ENCODE measurements at places on chromosomes 7 and 10.
A peak's percentile ranks its signal among the peaks of the same experiment; 100 is the strongest.

DNA sequence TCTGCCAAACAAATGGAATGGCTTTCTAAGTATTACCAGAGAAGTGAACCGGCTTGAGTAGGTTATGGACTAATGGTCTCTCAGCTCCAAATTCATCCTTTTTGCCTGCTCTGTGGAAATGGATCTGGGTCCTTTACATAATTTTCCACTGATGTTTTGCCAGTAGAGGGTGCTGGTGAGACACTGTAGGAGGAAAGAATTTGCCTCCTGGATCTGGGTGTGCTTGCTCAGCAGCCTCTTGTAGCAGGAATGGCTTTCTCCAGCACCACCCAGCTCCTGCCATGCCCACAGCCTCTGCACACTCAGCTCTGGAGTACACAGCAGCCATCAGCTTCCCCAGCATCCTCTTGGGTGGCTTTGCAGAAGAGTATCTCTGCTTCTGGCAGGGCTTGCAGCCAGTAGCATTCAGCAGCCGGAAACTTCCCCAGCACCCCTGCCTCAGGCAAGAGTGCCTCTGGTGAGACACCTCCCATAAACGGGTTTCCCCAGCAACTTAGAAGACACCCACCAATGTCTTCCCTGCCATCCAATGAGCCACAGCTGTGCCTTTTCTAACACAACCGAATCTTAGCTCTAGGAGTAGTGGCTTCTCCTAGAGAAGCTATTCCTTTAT, 235.0 kb upstream of the PLPP4 start:
- DNase-seq: peak; percentile 31

- no peak for DNase-seq
These were observed 21.1 kb downstream of the GALNT11 start for GRCh38 chr7:152046531-152046930.

GRCh38 chr7:12638851-12639456, 48.5 kb upstream of the ARL4A start:
- peak; percentile 8 for DNase-seq

GRCh38 chr10:44897049-44897448, 14.1 kb upstream of the TMEM72 start:
- DNase-seq: no peak

DNA sequence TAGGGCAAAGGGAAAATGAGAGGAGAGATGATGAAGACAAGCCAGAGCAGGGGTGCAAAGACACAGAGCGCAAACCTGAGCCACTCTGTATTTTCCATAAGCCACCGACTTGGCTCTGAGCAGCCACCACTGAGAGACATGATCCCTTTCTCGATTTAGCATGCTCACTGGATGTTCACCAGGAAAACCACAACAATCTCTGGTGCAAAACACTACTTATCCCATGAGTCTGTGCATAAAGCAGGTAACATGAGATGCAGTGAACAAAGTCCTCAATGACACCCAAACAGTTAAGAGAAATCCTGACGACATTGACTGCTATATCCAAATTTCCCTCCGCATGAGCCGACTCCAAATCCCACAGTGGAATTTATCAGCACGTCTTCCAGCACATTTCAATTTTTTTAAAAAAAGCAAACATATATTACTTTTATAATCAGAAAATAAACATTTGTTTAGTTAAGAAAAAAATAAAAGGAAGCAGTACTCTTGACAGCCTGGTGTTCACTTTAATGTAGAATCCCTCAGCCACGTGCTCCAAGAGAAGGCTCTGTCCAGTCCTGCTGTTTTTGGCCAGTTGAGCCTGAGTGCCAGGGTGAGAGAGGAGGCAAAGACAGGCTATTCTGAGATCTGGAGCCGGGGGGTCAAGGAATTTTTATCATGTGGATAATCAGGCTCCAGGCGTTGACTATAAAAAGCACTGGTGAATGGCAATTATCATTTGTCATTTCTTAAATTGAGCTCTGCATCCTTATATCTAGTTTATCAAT, 238.4 kb downstream of the KCNMA1 start:
- DNase-seq: no peak

DNA sequence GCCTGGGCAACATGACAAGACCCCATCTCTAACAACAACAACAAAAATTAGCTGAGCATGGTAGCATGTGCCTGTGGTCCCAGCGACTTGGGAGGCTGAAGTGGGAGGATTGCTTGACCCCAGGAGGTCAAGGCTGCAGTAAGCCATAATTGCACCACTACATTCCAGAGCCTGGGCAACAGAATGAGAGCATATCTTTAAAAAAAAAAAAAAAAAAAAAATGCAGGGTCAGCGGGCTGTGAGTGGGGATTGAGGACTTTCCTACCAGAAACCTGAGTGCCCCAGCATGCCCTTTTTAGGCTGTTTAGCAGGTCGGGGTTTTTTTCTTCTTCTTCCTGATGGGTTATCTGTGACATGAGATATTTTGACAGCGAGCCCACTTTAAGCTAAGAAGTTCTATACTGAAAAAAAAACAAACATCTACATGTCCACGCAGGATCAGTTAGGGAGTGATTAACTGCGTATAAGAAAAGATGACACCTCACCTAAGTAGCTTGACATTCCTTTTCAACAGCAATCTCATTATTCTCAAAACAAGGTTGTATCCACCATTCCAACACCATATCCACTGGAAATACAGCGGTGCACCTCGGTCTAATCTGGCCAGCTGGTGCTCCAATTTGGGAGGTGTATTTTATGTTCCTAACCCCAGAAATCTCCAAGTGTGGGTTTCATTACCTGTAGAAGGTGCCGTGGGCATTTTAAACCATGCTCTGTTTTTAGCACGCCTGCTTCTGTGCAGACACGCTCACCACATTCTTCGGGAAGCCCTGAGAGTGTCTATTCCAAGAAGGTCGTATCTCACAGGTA, 13.8 kb upstream of the RFC2 start:
- DNase-seq: peak; percentile 3

DNA sequence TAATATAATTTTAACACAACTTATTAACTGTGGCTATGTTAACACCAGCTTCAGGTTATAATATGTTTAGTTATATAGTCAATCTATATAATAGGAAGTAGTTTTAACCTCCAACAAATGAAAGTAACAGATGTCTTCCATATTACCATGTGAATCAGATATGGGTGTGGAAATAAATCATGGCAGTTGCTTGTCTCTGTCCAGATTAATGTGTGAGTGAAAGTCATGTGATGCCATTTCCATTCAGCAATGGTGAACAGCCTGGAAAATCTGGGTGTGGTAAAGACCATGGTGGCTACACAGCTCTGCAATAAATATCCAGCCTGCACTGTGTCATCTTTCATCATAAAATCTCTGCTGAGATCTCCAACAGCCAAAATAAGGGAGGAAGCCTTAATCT, 27.8 kb downstream of the HEPACAM2 start:
- DNase-seq: no peak

DNA sequence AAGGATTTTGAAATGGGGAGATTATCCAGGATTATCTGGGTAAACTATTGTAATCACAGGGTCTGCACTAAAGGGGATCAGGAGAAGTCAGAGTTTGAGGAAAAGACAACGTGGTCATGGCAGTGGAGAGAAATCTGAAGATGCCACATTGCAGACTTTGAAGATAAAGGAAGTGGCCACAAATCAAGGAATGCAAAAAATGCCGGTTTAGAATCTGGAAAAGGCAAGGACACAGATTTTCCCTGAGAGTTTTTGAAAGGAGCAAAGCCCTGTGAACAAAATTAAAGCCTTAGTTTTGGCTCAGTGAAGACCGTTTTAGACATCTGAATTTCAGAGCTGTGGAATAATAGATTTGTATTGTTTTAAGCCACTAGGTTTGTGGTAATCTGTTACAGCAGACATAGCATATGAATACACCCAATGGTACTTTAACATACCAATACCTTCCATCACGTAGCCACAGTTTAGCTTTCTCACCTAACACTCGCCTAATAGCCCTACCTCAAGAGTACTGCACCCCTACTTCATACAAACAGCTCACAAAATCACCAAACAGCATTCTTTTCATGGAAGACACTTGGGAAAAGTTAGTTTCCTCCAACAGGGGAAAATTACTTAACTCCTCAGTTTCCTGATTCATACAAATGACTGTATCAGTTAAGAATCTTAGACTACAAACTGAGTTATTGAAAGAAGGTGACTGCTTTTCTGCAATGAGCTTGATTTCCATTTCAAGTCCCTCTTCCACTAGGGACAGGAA, 446.5 kb downstream of the INHBA start:
- DNase-seq: no peak

- peak; percentile 36 for DNase-seq
These were observed 285.1 kb downstream of the CCSER2 start for GRCh38 chr10:84613336-84614021.

DNA sequence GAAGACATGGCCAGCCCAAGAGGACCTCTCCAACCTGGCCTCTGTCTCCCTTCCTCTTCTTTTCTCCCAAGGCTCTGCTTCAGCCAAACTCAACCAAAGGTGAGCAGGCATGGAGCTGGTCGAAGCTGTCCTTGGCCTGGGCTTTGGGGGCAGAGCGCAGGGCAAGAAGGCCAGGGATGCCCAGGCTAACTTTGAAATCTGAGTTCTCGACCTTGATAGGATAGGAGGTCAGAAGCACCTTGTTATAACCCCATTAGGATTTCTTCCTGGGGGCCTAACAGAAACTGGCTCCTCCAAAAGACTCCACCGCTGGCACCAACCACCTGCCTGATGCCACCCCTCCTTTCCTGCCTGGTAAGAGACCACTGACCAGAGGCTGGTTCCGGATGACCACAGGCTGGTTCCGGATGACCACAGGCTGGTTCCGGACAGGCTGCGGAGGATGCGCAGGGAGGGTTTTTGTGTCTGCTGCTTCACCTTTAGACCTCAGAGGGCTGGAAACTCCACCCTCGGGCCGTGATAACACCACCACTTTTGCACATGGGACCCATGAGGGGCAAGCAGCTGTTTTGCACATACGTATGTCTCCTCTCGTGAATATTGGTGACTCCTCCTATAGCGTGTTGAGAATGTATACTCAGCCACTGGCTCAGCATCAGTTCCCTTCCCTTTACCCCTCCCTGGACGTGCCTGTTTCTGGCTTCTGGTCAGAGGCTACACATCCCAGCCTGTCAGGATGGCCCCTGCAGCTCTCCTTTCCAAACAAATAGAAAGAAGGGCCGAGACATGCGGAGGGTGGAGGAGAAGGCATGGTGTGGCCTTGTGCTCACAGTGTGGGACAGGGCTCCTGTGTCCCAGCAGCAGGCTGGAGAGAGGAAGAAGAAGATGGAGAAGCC, 140.1 kb downstream of the DNAJB6 start:
- DNase-seq: no peak

- DNase-seq: no peak
These were observed 368.2 kb upstream of the NPVF start for GRCh38 chr7:25596443-25596842.

DNA sequence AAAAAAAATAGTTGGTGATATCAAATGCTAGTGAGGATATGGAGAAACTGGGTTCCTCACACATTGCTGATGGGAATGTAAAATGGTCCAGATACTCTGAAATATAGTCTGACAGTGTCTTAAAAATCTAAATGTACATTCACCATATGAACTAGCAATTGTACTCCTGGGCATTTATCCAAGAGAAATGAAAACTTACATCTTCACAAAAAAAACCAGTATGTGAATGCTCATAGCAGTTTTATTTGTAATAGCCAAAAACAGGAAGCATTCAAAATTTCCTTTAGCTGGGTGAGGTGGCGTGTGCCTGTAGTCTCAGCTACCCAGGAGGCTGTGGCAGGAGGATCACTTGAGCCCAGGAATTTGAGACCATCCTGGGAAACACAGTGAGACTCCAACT, 2.1 kb upstream of the SSC4D start:
- no peak for DNase-seq

DNA sequence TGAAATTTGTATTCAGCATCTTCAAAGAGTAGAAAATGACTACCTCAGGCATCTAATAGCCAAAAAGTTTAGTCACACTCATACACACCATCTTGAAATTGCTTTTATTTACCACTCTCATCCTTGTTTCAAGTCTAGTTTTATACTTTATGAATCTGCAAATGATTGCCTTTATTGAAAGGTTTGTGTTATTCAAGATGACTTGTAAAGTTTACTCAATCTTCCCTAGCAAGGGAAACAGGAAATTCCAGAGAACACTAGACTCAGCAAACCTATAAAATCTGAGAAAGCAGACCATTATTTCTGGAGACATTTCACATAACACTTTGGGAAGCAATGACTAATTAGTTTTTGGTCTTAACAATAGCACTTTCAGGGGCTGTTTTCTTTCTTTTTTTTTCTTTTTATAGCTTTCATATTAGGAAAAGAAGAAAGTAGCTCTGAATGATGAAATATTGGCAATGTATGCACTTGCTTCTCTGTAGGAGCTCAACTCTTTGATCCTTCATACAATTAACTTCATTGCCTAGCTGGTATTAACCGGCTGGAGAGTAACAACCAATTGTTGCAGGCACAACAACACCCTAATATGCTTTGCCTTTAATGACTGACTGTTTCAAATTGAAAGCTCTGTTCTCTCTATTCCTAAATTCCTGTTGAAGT, 68.9 kb upstream of the HDAC9 start:
- DNase-seq: no peak

GRCh38 chr10:107025676-107026075, 138.8 kb downstream of the SORCS1 start:
- no peak for DNase-seq

DNA sequence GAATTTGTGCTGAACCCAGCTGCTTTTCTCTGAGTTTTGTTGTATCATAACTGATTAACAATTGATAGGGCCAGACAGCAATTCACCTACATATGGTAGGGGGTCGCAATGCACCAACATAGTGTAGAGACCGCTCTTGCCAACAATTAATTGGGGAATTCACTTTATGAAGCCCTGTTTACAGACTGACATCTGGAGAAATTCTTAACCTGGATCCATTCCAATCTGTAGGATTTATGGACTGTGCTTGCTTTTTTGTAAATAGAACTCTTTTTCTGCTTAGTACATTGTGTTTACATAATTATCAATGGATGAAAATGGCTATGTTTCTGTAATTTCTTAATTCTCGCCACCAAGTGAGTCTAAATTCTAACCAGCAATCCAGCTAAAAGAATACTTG, 311.7 kb upstream of the BMPER start:
- no peak for DNase-seq

DNA sequence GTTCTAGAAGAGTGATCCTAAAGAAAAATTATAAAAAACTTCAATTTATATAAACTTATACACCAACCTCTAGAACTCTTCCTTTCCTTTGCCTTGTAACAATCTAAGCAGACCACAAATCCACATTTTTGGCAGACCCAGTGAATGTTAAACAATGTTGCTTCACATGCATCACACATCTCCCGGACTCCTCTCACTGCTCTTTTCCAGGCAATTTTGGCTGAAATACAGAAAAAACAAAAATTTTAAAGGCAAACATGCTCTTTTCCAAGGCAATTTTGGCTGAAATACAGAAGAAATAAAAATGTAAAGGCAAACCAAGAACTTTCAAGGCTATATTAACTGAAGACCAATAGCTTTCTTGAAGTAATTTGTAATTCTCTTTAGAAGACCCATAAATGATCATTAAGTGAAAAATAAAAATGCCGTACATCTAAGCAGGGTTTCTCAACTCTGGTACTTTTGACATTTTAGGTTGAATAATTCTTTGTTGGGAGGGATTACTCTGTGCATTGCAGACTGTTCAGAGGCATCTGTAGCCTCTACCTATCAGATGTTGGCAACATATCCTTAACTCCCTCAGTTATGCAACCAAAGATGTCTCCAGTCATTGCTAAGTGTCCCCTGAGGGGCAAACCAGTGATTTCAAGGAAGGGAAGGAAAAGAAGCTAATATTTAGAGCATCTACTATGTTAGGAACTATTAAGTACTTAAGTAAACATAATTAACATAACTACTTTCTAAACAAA, 64.4 kb downstream of the NRBF2 start:
- DNase-seq: no peak

- no peak for DNase-seq
These were observed 1090.7 kb downstream of the DNAJB9 start for GRCh38 chr7:109660401-109660800.

GRCh38 chr10:100186253-100187212, 704 bp upstream of the ERLIN1 start:
- peak; percentile 3 for DNase-seq
